GM10248 (cell line): ENCODE measurements at places on chromosomes 5 and 9.
A peak's percentile ranks its signal among the peaks of the same experiment; 100 is the strongest.

DNA sequence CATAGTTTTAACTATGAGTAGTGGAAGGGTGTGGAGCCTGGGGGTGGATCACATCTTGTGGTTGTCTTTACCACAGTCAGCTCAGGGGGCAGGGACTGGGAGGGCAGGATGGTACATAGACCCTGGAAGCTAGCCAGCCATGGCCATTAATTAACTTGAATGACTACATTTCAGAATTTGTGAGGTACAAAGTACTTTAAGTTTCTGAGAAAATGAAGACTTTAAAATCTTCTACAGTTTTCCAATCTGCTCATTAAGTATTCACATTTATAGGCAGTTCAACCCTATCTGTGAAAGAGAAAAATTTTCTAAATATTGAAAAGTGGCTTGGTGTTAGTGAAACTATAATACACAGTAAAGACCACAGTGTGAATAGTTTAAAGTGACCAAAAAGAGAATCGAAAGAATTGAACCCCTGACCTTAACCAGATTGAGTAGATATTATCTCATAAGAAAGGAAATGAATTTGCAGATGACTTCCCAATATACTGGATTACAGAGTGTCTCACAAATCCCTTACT is 234.2 kb upstream of the MEF2C start:
- peak; percentile 29 for DNase-seq

DNA sequence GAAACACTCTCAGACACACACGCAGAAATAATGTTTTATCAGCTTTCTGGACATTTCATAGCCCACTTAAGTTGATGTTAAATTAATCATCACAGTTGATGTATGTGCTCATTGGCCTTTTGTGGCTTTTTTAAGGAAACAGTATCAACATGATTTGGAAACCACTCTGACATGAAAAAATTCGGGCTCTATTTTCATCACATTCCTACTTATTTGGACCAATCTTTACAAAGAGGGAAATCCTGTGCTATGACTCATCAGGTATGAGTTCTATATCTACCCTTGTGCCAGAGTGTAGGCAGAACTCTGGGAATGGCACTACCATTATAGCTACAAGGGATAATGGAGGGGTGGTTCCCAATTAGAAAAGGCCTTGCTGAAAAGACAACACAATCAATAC is 388.4 kb upstream of the PTGER4 start:
- no peak for DNase-seq

DNA sequence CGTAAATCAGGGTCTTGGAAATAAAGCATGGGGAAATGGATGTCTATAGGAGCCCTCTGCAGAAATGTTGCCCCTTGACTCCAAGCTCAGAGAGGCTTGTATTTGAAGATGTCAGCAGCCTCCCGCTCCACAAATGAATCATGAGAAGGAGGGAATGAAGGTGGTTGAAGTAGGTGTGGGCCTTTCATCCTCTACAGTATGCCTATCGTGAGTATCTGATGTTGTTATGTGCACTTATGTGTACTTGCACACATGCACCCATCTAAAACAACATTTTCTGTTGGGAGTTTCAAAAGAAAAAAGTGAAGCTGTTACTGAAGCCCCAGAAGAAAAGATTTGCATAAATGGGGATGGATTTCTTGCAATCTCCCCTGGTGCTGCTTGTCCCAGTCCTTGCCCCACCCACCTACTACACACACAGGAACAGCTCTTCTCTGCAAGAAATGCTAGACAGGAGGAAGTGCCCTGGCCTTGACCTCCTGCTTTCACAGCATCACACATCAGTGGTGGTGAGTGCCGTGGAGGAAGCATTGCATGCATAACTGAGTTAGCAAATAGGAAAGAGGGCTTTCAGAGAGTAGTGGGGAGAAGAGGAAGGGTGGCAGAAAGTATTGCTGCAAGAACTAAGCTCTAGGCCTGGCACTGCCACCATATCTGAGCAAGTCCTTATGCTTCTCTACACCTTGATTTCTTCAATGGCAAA is 156.1 kb downstream of the SNX18 start:
- DNase-seq, result no peak

DNA sequence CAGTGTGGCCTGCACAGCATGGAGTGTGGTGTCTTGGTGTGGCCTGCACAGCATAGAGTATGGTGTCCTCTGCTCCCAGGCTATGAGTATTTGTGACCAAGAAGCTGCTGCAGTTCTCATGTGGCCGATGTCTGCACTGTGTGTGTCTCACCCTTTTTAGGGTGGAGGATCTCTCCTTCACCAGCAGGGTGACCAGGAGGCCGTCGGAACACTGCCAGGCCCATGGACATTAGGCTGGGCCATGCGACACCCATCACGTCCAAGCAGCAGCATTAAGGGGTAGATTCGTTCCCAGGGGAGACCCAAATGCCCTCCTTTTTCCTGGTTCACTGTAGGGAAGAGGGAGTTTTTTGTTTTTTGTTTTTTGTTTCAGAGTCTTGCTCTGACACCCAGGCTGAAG is 115.3 kb upstream of the SPIN1 start:
- DNase-seq, result no peak

DNA sequence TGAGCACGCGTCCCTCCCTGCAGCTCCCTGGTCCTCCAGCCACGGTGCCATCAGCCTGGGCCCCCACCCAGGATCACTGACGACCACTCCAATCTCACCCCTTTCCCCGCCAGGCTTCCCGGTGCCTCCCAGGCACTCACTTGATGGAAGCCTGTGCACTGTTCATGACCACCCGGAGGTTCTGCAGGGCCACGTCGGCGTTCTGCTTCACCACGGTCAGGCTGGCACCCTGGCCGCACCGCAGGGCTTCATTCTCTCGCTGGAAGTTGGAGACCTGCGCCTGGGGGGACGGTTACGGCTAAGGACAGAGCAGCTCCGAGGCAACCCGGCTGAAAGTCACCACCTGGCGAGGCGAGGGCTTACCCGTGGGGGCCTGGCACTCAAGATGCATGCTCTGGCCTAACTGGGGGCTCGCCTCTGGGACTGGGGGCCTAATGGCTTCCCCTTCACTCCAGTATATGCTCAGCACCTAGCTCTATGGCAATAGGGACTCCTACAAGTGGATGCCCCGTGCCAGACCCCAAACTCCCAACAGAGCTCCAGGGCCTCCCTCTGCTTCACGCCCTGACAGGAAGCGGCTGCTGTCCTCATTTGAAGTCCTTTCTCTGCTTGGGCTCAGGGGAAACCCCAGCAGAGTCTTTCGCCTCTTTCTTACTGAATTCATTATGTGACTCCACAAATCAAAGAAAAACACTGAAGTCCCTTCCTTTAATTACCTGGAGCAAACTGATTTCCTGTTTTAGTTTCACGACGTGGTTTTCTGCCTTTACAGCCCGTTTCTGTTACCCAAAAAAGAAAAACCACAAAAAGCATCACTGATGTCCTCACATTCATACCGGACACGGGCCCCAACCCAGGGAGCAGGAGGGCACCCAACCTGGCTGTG is 4.2 kb upstream of the SNAPC4 start:
- peak; percentile 73 for DNase-seq

- DNase-seq, result no peak
Observed at GRCh38 chr5:95070453-95070852, 214.4 kb downstream of the MCTP1 start.

- no peak for DNase-seq
Observed at GRCh38 chr9:103215197-103215596, 220.1 kb downstream of the CYLC2 start.

GRCh38 chr9:137982200-137982599 is 104.6 kb downstream of the CACNA1B start:
- DNase-seq, result no peak

DNA sequence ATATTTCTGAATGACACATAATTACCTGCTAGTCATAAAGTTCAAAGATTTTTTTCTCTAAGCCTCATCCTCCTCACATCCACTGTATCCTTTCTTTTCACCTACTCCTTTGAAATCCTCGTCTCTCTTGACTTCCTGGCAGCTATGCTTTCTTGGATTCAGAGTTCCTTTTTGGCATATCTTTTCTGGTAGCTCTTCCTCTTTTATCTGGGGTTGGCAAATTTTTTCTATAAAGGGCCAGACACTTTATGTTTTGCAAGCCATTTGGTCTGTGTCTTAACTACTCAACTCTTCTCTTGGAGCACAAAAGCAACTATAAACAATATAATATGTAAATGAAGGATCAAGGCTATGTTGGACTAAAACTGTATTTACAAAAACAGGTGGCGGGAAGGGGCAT is 197.5 kb downstream of the KIAA0825 start:
- no peak for DNase-seq

DNA sequence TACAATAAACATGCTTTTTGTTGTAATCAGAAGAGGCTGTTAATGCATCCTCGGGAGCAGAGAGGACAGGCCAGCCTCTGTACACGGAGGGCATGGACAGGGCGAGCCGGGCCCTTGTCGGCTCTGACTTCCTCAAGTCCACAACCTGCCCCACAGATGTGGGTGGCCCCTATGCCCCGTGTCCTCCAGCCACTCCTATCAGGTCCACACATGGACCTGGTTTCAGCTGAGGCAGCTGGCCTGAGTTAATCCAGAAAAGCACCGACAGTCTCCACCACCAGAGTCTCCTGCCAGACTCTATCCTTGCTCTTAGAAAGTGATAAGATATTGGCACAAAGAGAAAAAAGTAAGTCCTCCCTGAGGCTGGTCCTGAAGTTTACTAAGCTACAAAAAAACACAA is 52.4 kb upstream of the PHYKPL start:
- DNase-seq, result no peak

GRCh38 chr5:180216646-180217171 is 7.7 kb upstream of the RASGEF1C start:
- no peak for DNase-seq

DNA sequence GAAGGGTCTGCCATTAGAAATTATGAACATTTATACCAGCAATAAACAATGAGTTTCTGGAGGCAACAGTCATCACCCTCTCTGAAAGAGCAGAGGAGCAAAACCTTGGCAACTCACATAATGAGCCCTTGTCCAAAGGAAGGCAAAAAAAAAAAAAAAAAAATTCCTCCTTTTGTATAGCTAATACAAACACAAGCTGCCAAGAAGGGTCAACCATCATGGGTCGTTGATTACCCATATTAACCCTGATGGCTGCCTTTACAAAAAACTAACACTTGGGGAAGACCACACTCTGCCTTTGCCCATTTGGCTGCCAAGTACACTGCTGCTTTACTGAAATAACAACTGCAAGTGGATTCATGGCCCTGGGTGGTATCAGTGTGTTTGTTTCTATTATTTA is 272.7 kb downstream of the ADAMTSL1 start:
- no peak for DNase-seq

DNA sequence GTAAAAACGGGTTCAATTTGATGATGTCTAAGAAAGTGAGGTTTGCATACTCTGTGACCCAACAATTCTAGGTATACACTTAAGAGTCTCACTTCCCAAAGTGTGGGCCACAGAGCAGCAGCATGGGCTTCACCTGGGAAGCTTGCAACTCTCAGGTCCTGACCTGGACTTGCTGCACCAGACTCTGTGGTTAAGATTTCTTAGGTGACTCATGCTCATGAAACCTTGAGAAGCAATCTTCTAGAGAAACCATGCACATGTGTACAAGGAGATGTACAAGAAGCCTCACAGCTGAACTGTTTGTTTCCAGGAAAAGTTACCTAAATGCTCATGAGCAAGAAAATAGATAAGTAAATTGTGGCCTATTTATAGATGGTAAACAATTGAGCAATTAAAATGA is 30.0 kb downstream of the DNAJC21 start:
- DNase-seq, result peak; percentile 59

DNA sequence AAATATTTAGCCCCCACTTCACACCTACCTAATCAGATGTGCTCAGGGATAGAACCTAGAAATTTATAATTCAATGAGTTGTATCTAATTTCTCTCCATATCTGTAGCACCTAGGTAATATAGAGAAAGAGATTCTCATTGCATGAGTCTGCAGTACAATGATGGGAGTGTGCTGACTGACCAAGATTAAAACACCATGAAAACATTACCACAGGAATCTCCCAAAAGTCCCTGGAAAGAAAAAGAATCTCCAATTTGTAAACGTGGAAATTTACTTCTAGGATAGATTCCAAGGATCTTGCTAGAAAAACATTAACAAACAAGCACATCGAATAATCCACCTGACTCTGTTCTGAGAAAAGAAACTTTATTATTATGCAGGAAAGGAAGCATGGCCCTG is 45.0 kb upstream of the DMRTA1 start:
- no peak for DNase-seq

DNA sequence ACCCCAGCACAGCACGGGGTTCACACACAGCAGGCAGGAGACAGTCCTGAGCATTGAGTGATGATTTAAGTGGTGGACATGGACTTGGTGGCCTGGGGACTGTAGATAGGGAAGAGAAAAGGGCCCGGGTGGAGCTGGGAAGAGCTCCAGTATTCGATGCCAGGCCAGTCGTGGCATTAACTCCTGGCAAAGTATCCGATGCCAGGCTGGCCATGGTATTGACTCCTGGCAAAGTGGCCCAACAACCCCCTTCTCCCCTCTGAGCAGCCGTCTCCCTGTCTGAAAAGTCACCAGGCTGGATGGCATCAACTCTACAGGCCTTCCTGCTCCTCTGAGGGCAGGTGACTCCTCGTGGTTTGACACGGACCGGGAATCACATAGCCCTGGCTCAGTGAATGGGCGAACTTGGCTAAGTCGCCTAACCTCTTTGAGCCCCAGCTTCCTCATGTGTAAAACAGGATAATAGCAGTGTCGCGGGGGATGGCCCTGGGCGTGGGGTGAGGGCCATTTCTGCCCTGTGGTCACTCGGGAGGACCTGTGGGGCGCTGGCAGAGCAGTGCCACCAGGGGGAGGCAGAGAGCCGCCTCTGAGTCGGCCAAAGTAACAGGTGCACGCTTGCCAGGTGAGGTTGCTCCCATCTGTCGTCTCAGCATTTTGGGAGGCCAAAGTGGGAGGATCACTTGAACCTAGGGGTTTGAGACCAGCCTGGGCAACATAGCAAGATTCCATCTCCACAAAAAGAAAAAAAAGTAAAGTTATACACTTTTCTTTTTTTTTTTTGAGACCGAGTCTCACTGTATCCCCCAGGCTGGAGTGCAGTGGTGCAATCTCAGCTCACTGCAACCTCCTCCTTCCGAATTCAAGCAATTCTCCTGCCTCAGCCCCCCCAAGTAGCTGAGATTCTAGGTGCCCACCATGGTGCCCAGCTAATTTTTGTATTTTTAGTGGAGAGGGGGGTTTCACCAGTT is 5.7 kb upstream of the SEC16A start:
- DNase-seq, result peak; percentile 76

DNA sequence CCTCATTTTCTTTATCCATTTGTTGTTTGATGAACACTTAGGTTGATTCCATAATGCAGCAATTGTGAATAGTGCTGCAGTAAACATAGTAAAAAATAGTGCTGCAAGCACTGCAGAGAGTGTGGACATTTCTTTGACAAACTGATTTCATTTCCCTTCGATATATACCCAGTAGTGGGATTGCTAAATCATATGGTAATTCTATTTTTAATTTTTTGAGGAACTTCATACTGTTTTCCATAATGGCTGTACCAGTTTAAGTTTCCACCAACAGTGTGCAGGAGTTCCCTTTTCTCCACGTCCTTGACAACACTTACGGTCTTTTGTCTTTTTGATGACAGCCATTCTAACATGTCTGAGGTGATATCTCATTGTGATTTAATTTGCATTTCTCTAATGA is 138.2 kb upstream of the PLPPR1 start:
- no peak for DNase-seq

- no peak for DNase-seq
Observed at GRCh38 chr5:6383376-6383775, 5.0 kb upstream of the MED10 start.

GRCh38 chr5:100902440-100903038 is 543 bp downstream of the ST8SIA4 start:
- DNase-seq, result no peak
